ENCODE measurements at places on chromosomes 1 and 21.

DNA sequence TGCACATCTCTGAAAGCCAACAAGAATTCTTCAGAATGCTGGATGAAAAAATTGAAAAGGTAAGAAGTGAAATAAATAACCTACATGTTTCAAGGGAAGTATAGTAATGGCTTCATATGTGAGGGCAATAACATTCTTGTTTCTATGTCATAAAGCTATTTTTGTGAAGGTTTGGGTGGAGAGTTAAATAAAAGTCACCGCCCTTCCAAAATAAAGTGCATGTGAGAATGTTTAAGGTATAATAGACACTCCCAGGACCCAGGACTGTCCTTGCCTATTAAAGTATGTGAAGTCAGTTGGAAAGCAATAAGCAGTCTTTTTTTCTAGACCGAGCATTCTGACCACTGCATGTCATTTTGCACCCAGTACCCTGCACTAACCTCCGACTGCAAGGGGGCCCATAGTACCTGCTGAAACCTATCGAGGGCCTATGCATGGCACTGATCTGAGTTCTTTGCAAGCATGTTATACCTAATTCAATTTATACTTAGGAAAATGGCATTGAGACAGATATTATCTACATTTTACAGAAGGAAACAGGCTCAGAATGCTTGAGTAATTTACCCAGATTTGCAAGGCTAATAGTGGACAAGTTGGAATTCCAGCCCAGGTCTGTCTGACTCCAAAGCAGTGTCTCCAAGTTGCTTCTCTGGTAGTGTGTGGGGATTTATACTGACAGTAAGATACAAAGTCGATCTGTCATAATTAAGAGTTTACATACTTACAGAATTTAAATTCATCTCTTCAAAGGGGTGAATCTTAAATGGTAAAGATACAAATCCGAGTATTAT is 156.1 kb downstream of the EDEM3 start:
- DNase-seq = no peak

GRCh38 chr21:28298251-28298672 is 694.4 kb downstream of the LTN1 start:
- peak; percentile 13 for DNase-seq

- DNase-seq = no peak
These were observed at the start of gene ANKRD65 for GRCh38 chr1:1421147-1421906. ANKRD65 (minus strand) TSS chr1:1421276; CDS start chr1:1421005, 271 bp downstream.

GRCh38 chr1:17765444-17766411 is 10.6 kb downstream of the ACTL8 start:
- DNase-seq = peak; percentile 92

- no peak for DNase-seq
These were observed 154.5 kb upstream of the C1orf87 start for GRCh38 chr1:60228041-60228491.

- no peak for DNase-seq
These were observed 48.1 kb downstream of the MORN1 start for GRCh38 chr1:2343023-2343935.

GRCh38 chr1:80657707-80658106 is 1143.0 kb upstream of the ADGRL2 start:
- no peak for DNase-seq

DNA sequence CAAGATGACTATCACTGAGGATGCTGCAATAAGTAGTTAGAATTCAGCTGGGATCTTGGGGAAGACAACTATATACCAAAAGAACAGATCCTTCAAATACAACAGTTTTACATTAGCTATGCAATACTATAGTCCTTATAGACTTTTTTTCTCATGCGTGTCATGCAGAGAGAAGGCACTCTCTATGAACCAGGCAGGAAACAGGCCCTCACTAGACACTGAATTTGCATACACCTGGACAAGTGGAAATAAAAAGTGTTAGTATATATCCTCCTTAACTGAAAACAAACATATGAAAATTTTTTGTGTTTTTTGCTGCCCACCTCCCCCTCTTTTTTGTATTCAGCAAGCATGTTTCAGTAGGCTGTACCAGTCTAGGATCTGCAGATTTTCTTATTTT is 29.9 kb downstream of the TMCO1 start:
- DNase-seq = no peak

- DNase-seq = peak; percentile 39
These were observed 954 bp downstream of the RSBN1 start for GRCh38 chr1:113811156-113811887.

GRCh38 chr1:5739561-5740078 is 252.6 kb downstream of the NPHP4 start:
- DNase-seq = no peak

DNA sequence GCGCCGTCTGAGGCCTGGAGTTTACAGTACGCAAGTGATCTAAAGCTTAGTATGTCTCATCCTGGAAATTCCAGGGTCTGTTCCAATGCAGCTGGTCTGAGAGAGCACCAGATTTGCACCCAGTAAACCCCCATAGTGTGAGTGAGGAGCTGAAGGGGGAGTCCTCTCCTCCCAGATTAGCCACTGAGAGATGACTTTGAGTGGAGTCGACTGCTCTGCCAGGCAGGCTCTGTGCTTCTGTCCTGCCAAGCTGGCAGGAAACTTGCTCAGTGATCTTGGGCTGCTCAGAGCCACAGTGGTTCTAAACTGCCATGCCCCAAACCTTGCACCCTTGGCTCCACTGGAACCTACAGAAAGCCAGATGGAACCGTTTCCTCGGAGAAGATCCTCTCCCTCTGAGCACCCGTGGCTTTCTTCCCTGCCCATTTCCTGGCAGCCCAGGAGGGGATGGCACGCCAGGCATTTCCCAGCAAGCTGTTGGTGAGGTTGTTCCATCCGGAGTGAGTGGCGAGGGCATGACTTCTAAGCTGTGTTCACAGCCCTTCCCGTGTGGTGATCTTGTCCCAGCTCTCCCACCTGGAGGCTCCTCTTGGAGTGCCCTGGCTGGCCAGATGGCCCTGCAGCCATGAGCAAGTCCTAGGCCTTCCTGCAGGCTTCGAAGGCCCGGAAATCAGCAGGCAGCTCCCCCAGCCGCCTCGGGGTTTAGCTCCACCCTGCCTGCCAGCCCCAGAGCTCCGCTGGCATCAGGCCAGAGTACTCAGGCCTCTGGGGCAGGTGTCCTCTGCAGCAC is 125.9 kb upstream of the VAMP3 start:
- no peak for DNase-seq

DNA sequence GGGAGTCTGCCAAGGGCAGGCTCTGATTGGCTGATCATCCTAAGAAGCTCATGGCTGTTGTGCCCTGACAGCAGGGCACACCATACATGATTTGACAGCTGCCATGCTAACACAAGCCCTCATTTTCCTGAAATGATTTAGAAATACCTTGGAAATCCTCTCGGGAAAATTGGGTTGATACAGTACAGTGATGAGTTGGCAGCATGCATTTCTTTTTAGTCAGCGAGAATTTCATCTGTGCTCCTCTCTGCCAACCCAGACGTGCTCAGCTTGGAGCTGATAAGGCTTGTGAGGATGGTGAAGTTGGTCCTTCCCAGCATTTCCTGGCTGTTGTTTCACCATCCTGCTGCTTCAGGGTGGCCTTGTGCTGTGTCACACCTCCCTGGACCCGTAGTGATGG is 22.6 kb upstream of the KCNQ4 start:
- no peak for DNase-seq

GRCh38 chr1:48294656-48295055 is 72.1 kb downstream of the SLC5A9 start:
- no peak for DNase-seq

GRCh38 chr1:191971447-191971846 is 186.8 kb upstream of the RGS18 start:
- no peak for DNase-seq

DNA sequence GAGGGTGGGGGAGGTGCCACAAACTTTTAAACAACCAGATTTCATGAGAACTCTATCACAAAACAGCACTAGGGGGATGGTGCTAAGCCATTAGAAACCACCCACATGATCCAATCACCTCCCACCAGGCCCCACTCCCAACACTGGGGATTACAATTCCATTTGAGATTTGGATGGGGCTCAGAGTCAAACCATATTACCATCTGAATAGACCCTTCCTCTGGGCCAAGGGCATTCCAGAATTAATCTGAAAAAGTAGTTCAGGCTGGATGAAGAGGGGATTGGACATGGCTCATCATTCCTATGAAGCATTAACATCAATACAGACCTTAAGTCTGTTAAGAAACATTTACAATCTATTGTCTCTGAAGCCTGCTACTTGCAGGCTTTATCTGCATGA is 149.9 kb upstream of the DNAH14 start:
- DNase-seq = no peak

- DNase-seq = no peak
These were observed 32.0 kb downstream of the CAMK2N1 start for GRCh38 chr1:20454004-20454403.

DNA sequence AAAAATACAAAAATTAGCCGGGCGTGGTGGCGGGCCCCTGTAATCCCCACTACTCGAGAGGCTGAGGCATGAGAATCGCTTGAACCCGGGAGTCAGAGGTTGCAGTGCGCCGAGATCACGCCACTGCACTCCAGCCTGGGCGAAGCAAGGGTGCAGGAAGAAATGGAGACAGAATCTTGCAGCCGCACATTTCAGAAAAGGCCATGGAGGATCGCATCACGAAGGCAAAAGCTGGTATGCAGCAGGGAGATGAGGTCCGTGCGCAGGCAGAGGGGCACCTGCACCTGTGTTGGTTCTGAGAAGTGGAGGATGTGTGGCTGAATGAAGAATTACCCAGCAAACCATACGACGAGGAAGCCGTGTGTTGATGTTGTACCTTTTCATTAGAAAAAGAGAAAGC is 53.0 kb upstream of the ABCG1 start:
- DNase-seq = no peak

- DNase-seq = peak; percentile 87
These were observed 351.3 kb upstream of the RUNX1 start for GRCh38 chr21:35400233-35400939.

GRCh38 chr1:156508205-156508954 is 7.8 kb upstream of the MEF2D start:
- peak; percentile 54 for DNase-seq

DNA sequence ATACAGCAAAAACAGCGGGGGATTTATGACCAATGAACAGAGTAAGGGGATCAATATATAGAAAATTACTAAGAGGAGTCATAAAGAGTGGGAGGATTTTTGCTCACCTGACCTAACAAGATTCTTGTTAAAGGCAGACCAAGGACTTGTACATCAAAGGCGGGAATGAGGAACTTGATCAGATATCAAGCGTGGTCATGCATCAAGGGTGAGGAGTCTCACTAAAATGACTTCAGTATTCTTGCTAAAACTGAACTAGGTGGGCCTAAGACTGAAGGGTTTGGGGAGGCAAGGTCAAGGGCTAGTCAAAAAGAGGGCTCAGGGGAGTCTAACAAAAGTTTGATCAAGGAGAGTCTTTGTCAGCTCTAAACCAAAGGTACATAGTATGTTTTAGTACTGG is 2.1 kb downstream of the MOV10 start:
- no peak for DNase-seq

- no peak for DNase-seq
These were observed 1410.1 kb downstream of the MRPL39 start for GRCh38 chr21:24197132-24197643.

DNA sequence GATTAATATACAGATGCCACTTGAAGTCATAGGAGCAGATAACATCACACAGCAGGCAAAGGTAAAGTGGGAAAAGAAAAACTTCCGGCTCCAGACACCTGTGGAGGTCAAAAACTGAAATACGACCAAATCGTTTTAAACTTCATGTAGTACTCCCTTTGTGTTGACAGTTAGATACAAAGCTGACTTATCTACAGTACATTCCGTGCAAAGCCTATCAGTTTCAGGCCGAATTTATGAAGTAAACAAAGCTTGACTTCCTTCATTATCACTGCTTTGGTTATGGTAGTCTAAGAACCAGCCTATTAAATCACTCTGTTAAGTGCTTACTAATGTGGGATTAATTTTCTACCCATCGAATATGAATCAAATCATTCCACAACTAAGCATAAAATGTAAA is 156.3 kb downstream of the SMYD3 start:
- DNase-seq = peak; percentile 17

GRCh38 chr1:31707711-31708110 is 3.9 kb upstream of the COL16A1 start:
- peak; percentile 74 for DNase-seq

DNA sequence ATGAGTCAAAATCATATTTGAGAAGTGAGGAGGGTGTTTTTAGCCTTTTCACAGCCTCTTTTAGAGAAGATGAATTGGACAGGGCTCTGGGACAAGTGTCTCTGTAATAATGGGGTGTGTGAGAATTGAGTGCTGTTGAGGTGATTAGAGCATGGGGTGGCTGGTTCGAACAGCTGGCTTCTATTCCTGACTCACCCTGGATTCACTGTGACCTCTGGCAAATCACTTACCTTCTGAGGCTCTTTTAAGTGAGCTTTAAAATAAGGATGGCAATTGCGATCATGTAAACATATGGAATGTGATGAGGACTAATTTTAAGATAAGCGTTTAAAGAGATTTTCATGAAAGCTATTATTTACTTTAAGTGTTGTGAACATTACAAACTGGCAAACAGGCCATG is 243.4 kb downstream of the ADGRL2 start:
- no peak for DNase-seq

DNA sequence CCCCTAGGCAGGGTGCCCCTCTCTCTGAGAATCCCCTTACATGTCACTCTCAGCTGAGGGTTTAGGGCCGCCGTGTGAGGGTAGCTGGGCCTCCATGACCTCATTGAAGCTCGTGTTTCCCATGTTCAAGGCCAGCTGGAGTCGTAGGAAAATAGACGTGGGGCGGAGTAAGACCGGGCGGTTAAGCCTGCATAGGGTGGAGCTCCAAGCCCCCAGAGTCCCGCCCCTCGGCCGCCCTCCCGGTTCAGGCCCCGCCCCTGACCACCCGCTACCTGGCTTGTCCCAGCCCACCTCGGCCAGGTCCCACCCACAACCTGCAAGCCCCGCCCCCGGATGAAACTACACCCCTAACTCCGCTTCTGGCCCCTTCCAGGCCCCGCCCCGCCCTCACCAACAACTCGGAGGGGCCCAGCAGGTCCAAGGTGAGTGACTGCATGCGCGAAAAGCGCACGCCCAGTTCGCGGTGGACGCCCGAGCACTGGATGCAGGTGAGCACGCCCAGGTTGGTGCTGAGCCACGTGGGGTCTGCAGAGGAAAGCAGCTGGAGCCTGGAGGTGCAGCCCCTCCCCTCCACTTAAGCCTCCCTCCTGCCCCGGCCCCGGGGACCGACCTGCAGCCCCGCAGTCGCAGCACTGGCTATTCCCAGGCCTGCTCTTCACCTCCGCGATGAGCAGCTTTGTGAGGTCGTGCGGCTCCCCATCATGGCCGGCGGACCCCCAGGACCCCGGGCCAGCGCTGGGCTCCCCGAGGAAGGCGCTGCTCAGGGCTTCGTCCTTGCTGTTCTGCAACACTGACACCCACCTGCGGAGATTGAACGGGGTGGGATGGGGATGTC is 12.2 kb upstream of the TCEA3 start:
- no peak for DNase-seq

DNA sequence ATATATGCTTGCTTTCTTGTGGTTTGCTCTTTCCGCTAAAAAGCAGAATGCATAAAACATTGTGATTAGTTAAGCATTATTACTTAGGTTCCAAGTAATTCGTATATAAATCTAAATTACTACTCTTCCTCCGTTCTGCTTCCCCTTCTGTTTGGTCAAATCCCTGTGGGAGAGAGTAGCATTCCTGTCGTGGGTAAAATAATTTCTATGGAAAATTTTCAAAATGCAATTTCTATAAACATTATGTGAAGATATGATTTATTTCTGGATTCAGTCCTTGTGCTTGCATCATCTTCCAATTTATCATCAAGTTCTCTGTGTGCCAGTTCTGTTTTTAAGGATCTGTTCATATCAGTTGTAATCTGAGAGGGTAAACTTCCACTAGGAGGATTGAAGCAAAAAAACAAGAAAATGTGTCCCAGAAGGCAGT is 7.2 kb upstream of the WARS2 start:
- DNase-seq = peak; percentile 43

All from choroid plexus epithelial cell (primary cell).